ENCODE measurements at places on chromosomes 6 and 20.

DNA sequence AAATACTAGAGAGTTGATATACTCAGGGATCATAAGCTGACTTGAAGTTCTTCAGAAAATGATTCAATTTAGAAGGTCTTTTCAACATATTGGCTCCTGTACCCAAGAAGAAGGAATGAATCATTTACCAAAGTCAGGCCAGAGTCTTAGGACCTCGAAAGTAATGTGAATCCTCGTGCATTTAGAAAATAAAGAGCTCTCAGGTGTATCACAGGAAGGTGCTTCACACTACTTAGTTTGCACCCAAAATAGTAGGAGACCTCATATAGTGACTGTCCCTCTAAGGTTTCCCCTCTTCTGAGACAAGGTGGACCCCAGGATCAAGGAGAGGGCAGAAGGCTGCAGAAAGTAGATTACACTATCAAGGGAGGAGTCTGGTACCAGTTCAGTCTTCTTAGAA lies 71.8 kb downstream of the F13A1 start:
- DNase-seq = no peak

DNA sequence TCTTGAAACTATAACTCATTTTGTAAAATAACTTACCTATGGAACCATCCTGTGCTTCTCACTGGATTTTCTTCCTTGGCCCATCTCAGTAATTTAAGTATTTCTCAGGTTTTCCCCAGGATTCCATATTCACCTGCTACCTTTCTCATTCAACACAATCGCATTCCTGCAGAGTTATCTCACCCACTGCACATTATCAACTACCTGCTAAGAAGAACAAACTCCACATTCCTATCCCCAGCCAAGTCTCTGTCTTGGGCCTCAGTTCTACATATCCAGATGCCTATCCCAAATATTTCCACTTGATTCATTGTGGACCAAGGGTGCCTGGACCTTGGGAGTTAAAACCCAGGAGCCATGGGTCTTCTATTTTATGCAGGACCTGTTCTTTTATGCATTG lies 60.2 kb upstream of the KCNQ5 start:
- DNase-seq = no peak

- DNase-seq = no peak
These were observed 19.7 kb downstream of the FAM217A start for GRCh38 chr6:4059115-4059777.

DNA sequence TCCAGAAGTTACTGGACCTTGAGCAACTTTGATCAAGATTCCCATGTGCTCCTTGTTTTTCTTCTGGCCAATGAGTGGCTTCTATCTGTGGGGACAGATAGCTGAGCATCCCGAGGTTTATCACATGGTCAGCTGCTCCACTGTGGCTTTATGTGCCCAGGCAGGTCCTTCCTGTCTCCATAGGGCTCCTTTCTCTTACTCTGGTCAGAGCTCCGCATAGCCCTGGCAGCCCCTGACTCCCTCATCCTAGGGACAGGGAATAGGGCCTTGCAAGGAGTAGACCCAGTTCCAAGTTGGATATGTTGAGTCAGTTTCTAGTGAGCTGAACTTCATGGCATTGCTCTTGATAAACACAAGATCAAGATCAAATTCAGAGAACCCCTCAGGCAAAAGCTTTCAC lies 6.4 kb upstream of the MAS1L start:
- DNase-seq = no peak

DNA sequence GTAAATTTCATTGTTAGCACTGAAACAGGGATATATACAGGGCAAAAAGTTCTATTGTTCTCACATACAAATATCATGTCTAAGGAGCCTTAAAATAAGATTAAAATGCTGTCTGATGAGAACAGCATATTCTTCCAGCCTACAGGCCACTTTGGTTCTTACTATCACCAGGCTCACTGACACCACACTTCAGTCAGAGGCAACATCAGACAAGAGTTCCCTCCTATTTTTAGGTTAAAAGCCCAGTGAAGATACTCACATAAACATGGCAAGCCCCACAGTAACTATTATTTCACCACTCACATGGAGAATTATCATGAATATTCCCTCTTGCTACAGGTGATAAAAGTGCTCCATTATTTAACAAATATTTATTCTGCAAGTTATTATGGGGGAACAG lies 175.8 kb downstream of the ISM1 start:
- DNase-seq = no peak

DNA sequence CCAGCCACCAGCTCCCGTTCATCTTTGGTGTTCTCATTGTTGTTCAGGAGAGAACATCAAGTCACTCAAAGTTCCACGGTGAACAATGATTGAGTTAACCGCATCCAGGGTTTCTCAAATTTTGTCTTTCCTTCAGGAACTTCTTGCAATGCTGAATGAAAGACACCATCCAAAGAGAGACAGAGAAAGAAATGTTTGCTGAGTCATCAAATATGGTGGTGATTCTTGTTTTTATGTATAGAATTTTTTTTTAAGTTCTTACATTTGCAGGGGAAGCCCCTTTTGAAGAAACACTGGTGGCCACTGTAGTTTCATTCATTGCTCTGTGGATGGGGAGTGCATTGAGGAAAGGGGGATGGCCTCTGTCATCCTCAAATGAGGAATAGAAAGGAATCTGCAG lies 62.3 kb upstream of the ENPP5 start:
- DNase-seq = no peak

- DNase-seq = no peak
These were observed 53.6 kb upstream of the TTPAL start for GRCh38 chr20:44422083-44422482.

- DNase-seq = no peak
These were observed 98.9 kb downstream of the ZNF217 start for GRCh38 chr20:53494753-53495152.

- no peak for DNase-seq
These were observed 105.0 kb downstream of the PTPRK start for GRCh38 chr6:128415387-128415786.

DNA sequence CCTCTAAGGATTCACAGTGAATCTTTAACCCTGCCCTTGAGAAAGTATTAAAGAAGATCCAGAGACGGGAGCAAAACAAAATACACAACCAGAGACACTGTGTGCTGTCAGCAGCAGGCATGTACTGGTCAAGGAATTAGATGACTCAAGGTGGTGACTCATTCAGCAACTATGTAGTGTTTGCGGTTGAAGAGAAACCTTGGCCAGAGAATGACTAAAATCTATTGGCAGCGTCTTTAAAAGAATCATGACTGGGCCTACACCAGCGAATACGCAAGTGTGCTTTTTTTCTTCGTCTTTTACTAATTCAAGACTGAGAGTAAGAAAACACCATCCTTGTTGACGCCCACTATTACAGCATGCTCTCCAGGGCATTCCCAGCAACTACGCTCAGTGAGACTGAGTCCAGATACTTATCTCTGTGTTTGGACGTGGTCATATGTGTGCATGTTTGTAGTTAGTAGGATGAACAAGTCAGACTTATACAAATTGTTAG lies 72.4 kb upstream of the BACH2 start:
- DNase-seq = no peak

- no peak for DNase-seq
These were observed 74.8 kb downstream of the TULP4 start for GRCh38 chr6:158387036-158387435.

GRCh38 chr6:158064725-158065251 lies 83.1 kb downstream of the SYNJ2 start:
- DNase-seq = no peak

- DNase-seq = no peak
These were observed 219.1 kb downstream of the MYLK4 start for GRCh38 chr6:2531426-2532215.

GRCh38 chr20:38968090-38968489 lies 5.9 kb downstream of the DHX35 start:
- DNase-seq = no peak

- DNase-seq = no peak
These were observed 92.7 kb downstream of the CD40 start for GRCh38 chr20:46210672-46211330.

DNA sequence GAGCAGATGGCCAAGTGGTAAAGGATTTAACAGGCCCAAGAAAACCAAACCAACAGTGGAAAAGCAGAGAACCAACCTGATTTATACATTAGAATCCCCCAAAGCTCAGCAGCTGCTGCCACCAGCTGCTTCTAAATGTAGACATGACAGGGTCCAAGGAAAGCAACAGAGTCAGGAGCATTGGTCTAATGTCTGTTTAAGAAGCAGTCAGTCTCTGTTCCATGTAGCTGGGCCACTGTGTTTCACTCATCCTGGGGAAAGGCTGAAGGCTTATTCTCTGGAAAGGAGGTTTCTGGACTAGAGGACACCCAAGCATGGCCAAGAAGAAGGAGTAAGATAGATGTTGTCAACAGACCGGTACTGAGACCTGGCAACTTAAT lies 75.4 kb downstream of the TMEM244 start:
- no peak for DNase-seq

DNA sequence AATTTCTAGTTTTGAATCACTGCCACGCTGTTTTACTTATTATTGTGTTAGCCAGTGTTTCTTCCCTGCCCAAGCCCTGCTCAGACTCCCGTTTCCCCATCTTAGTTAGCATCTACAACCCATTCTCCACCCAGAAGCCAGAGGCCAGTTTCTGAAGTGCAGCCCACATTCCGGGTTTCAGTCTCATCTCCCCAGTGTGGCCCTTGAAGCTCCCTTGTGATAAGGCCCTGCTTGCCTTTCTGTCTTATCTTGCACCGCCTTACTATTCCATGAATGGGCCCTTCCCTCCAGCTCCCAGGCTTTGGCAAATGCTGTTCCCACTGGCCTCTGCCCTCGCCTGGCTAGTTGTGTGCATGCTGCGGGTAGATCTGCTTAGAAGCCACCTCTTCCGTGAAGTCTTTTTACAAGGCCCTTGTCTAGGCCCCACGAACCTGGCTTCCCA lies 41.1 kb downstream of the TOX2 start:
- DNase-seq = no peak

- DNase-seq = no peak
These were observed 99.8 kb downstream of the HIVEP2 start for GRCh38 chr6:142845143-142845571.

GRCh38 chr6:113125626-113126025 lies 731.5 kb upstream of the MARCKS start:
- DNase-seq = no peak

DNA sequence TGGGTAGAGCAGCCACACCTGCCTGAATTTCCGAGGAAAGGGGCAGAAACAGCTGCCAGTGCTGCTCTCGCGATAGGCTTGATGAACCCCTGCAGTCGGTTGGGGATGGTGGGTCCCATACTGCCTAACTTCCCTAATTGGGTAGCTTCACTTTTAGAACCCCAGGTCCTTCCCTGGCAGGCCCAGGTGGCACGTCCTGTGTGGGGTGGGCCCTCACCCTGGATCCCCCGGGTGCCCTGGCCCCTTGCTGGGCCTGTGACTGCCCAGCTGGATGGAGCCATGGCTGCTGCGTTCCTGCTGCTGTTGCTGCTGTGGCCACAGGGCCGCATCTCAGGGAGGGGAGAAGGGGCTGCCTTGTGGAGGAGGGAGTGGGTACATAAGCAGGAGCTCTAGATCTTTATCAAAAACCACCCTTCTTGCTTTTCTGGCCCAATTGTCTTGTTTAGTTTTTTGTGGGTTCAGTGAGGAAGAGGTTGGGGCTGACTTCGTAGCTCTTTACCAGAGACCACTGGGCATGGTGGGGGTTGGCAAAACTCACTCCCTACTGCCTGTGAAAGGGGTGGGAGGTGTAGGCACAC lies 19.2 kb downstream of the TREML4 start:
- no peak for DNase-seq

- no peak for DNase-seq
These were observed 579.0 kb upstream of the BTBD3 start for GRCh38 chr20:11338496-11339306.

- no peak for DNase-seq
These were observed 244.8 kb upstream of the SYNCRIP start for GRCh38 chr6:85887461-85887860.

DNA sequence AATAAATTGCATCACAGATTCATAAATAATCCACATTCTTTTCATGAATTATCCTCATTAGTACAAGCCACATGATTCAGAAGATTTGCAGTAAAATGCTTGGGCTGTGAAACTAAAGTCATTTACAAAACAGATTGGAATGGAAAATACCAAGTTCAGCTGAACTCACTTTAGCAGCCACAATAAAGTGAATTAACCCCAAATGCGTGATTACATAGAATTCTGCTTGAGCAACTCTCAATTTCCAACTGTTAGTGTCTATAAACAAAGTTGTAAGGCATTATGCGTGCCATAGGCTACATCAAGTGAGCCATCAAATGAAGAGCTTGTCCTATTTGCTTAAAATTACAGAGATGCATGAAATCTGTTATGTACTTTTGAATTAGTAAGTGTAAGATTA lies 60.4 kb upstream of the GFRAL start:
- DNase-seq = no peak

GRCh38 chr6:169244684-169245383 lies 8.8 kb downstream of the THBS2 start:
- DNase-seq = no peak

DNA sequence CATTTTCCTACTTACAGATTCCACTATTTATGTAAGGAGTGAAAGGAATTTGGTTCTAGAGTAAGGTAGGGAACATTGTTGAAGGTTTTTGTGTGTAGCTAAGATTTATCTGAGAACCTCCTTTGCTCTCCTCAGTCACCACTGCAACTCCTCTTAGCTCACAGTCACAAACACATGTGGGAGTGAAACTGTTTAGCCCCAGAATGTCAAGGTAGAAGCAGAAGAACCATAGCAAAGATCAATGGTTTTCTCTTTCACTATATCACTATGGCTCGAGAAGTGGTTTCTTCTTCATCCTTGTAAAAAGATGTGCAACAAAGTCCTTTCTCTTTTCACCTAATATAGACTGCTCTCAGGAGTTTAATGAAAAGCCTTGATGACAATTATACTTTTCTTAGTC lies 6.5 kb upstream of the DEFB112 start:
- DNase-seq = no peak

DNA sequence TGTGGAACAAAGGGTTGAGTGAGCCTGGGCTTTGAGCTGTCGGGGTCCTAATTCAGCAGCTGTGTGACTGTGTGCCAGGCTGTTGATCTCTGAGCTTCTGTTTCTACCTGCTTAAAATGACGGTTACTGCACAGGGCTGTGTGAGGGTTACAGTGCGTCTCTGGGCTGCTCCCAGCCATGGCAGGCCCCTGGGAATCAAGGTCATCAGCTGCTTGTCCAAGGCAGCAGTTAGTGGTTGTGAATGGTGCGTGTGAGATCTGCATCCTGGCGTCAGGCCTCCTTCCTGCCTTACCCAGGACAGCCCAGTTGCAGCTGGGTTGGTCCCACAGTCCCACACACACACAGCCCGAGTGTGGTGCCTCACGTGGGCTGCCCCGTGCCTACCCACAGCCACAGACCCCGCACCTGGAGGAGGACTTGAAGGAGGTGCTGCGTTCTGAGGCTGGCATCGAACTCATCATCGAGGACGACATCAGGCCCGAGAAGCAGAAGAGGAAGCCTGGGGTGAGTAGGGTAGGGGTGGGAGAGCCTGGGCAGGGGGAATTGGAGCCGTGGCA lies 15.6 kb downstream of the GTSF1L start:
- no peak for DNase-seq

GRCh38 chr6:149960488-149960887 lies 3.3 kb upstream of the ULBP1 start:
- DNase-seq = no peak

- no peak for DNase-seq
These were observed 24.6 kb upstream of the CSNK2A1 start for GRCh38 chr20:568097-568652.
